CD4-positive, alpha-beta memory T cell (primary cell): ENCODE measurements at places on chromosomes 12 and 14.

DNA sequence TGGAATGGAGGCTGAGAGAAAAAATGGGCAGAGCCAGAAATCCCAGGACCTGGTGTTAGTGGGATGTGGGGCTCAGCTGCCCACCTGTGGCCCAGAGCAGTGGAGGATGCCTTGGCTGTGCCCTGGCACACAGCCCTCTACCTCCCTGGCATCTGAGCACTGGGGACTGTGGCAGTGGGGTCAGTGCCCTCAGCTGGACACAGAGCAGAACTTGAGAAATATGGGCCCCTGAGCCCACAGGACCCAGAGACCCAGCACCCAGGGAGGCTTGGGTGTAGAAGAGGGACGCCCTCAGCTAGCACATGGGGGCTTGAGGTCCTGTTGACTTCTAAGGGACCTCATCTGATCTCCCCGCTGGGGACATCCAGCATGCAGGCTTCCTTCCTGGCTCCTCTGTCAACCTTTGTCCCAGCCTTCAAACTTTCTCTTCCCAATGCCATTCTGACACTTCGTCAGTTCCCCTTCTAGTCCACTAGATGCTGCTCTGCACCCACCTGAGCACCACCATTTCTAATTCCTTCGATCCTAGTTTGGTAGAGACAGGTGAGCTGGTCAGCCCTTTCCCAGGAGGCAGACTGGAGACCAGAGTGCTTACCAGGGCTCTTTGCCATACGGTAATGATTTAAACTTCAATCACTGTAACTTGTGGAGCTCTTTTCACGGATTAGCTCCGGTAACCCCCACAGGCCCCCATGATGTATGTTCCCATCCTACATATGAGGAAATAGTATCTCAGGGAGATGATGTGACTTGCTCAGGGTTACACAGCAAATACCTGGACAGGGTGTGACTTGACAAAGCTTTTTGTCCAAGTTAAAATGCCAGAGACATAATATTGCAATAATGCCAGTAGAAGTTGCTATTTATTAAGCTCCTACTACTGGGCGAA is 143.7 kb downstream of the ASCL4 start:
- DNase-seq: no peak

- peak; percentile 56 for DNase-seq
These were observed 52.5 kb downstream of the C12orf75 start for GRCh38 chr12:105382771-105383622.

GRCh38 chr12:114476159-114476558 is 70.2 kb upstream of the TBX5 start:
- DNase-seq: no peak

DNA sequence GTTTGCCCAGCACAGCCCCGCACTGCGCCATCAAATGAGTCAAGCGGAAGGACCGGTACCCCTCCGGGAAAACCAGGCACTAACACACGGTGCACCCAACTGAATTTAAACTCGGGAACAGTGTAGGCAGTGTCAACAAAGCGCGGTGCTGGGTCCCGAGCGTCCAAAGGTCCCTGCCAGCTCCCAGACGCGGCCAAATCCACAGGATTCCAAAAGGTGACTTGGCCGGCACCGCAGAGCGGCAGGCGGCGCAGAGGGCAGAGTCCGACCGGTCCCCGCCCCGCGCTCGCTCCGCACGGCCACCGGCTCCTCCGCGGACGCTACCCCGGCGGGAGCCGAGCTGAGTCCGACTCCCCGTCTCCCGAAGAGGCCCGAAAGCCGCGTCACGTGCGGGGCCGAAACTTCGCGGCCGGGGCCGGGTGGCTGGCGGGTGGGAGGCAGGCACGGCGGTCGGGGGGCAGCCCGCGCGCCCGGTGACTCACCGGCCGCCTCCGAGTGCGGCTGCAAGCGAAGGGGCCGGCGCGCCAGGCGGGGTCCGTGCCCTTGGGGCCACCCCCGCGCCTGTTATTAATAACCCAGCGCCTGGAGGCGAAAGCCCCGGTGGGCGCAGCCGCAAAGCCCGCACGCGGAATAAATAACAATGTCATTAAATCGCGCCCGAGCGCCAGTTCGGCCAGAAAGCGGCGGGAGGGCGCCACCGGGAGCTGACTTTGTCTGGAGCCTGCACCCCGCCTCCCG is 863 bp downstream of the DENND5B start:
- DNase-seq: peak; percentile 0

DNA sequence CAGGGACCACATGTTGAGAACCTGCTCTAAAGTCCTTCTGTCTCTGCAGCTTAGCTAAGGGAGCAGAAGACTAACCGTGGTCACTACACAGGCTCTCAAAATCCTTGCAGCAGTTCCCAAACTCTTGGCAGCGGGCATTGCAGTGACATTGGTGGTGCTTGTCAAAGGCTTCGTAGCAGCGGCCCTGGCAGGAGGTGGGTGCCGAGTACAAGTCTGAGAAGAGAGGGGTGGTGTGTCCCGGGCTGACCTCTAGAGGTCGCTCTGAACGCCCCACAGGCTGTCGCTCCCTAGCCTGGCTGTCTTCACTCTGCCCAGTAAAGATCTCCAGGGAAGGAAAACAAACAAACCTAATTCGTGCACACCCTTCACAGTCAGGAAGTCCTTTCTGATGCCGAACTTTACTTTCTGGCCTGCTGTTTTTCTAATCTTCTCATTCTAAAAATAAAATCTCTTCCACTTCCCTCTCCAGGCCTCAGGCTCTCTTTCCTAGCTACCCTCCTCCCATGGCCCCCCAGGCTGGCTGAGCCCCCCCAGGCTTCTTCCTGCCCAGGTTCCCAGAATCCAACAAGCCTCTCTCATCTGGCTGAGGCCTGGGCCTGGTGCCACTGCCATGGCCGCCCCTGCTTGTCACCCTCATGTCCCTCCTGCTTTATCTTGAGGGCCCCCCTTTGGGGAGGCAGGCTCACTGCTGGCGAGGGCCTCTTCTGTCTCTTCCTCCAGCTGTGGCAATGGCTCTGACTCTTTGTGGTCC is 7.7 kb downstream of the ENDOU start:
- DNase-seq: peak; percentile 56

DNA sequence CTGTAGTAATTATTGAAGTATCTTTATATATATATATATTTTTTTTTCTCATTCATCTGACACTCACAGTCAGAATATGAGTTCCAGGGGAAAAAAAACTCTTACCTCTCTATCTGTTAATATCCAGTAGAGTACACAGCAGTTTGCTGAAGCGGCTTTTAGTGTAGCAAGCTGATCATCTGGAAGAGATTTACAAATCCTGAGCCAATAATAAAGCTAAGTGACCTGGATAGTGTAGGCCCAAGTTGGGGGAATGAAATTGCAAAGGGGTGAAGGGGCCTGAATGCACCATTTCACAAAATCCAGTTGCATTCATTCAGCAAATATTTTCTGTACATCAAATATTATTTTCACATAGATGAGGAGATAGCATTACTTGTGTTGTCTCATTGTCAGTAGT is 234.6 kb upstream of the FLRT2 start:
- DNase-seq: no peak

- DNase-seq: no peak
These were observed 58.7 kb upstream of the TSPAN9 start for GRCh38 chr12:3018284-3019004.

- no peak for DNase-seq
These were observed 6.8 kb upstream of the UNC119B start for GRCh38 chr12:120703311-120703942.

DNA sequence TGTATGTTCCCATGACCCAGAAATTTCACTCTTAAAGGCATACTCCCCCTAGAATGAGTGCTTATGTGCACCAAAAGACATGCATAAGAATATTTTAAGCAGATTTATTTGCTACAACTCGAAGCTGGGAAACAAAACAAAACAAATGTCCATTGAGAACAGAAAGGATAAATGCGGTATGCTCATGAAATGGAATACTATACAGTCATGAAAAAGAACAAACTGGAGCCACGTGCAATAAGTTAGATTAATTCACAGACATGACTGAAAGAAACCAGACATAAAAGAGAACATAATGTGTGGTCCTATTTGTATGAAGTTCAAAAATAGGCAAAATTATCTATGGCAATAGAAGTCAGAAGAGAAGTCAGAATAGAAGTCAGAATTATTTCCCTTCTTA is 69.9 kb downstream of the TBX3 start:
- no peak for DNase-seq

DNA sequence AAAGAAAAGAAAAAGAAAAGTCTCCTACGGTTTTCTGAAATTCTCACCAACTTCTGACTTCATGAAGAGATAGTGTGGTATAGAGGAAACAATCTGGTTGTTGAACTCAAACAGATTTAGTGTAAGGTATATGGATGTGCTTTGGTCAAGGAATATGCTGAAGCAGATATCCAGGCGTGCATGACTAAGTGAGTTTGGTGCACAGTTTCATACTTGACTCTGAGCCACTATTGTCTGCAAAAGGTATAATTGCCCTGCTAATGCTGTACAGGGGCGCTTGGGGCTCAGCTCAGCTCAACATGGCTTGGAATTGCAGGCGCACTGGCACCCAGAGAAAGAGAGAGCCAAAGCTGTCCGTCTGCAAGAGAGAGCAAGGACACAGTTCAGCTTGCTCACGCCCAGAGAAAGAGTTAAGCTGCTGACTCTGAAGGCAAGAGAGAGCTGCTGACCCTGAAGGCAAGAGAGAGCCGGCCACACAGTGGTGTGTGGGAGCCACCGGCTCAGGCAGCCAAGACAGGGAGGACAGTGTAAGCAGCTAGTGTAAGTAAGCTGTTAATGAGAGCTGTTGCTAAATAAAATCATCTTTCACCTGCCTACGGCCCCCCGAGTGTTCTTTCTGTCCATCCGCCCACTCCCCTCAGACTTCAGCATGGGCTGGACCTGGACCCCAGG is 66.4 kb upstream of the SLC38A4 start:
- no peak for DNase-seq

DNA sequence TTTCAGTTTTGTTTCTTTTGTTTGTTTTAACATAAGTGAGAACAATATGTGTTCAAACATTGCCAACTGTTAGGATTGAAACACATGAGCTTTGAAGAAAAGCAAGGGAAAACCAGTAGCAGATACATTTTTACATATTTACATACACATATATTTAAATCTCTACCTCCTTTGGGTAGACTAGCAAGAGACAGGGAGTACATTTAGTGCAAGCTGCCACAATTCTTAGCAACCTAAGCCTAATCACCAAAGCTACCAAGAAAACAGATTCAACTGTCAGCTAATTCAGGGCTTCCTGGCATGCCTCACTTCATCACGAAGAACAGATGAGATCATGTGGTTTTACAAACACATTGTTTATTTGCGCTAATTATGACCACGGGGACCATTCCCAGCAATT is 143.1 kb downstream of the PRIMA1 start:
- no peak for DNase-seq

DNA sequence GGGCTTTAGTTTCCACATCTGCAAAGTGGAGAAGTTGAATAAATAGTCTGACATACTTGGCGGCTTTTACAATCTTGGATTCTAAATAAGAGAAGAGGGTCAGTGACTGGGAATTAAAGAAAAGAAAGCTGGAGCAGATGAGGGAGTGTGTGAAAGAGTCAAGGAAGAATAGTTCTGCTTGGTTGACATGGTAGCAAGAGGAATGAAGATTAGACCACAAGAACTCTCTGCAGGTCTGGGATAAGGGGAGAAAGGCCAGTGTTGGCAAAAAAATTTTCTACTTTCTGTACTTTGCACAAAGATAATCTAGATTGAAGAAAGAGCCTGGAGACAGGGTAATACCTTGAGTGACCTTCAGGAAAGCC is 5.9 kb downstream of the ITGB7 start:
- no peak for DNase-seq

GRCh38 chr12:117528538-117528937 is 167.1 kb upstream of the NOS1 start:
- no peak for DNase-seq

DNA sequence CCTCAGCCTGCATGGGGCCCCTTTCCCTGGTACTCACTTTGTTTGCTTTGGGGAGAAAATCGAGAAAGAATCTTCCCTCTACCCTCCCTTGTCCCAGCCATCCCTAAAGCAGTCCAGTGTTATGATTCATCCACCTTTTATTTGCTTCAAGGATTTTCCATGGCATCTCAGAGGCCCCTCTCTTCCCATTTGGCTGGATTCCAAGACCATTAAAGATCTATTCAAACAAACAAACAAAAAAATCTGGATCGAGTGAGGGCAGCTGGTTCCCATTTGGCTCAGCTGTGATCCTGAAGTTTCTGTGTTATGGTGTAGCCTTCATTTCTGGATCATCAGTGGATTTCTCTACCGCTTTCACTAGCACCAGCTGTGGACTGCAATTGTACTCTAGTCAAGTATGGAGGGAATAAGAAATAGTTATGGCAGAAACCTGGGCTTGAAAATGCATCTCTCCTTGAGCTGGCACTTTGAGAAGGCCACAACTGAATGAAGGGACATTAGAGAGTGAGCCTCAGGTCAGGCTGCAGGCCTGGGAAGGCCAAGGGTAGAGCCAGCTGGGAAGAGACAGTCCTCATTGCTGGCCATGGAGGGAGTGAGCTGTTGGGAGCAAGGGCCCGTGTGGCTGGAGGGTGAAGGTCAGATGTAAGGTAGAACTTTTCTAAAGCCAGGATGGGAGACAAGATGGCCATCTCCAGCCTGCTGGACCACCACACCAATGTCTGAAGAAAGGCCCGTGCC is 13.7 kb downstream of the KRT71 start:
- DNase-seq: no peak

DNA sequence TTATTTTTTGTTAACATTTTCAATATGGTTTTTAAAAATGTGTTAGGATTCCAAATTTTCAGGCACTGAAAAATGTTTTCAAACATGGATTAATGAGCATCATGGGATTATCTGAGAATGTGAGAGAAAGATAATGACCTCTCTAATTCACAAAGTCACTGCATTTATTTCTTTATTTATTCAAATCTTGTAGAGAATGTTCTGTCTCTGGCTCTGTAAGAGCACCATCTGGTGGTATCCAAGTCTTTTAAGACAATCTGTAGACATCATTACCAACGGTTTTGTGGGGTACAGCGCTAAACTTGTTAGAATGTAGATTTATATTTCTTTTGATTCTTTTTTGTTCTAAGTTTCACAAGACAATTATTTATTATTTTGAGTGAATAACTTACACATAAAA is 956.0 kb upstream of the NOVA1 start:
- no peak for DNase-seq

GRCh38 chr12:43282106-43282505 is 269.9 kb downstream of the ADAMTS20 start:
- no peak for DNase-seq

DNA sequence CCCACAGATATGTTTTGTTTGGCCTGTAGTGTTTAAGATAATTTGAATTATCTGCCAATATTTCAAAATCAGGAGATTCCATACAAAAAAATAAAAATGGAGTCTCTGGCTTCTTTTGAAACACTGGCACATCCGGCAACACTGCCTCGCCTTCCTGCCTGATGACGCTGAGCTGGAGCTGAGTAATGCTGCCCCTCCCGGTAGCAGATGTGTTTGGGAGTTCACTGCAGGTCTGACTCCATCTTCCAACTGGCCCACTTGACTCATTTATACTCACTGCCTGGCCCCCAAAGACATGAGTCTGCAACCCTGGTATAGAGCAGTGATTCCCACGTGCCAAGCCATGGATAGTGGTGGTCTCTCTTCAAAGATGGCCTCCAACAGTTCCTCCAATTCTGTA is 7.4 kb downstream of the CIT start:
- no peak for DNase-seq

DNA sequence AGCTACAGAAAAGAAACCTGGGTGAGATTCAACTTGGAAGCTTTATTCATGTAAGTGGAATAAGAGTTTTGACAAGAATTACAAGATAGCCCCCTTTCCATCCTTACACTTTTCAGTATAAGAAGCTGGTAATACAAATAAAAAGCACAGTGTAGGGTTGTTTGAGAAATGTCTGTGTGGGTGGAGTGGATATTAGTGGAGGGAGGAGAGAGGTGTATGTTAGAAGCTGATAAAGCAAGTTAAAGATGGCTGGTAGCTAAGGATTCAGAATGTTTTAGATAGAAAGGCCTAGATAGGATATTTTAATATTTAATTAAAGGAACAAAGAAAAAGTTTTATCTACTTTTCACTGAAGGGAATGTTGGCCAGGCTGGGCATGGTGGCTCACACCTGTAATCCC is 12.5 kb downstream of the CFAP54 start:
- no peak for DNase-seq
